ENCODE measurements at places on chromosomes 11 and 22. TPM values are rescaled to one million over a fixed set of nuclear protein-coding genes. Genes with fewer than 3 reads are reported as not detected.

OR10A5 gene
- total RNA-seq: not detected

DNA sequence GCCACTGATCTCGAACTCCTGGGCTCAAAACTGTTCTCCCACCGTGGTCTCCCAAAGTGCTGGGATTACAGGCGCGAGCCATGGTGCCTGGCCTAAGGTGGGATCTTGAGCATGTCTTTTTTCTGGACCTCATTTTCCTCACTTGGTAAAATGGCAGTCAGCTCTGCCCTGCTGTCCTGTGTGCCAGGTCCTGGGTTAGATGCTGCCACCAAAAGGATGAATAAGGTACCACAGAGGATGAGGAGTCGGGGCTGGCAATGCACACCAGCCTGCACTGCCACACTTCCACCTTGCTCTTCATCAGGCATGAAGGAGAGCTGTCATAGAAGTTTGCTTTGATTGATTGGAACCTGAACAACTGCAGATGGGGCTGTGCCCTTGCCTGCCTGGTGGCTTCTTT, 32.3 kb downstream of the ACO2 start:
- no peaks in the 10 kb centered on the region for H3K27me3 ChIP-seq
- H3K4me3 ChIP-seq: no peak overlapping the region
- no peak for DNase-seq
- H3K4me1 ChIP-seq: no peaks in the 10 kb centered on the region
- no peak overlapping the region for H3K27ac ChIP-seq
- peaks cover 51% of the 10 kb centered on the region for H3K36me3 ChIP-seq

DNA sequence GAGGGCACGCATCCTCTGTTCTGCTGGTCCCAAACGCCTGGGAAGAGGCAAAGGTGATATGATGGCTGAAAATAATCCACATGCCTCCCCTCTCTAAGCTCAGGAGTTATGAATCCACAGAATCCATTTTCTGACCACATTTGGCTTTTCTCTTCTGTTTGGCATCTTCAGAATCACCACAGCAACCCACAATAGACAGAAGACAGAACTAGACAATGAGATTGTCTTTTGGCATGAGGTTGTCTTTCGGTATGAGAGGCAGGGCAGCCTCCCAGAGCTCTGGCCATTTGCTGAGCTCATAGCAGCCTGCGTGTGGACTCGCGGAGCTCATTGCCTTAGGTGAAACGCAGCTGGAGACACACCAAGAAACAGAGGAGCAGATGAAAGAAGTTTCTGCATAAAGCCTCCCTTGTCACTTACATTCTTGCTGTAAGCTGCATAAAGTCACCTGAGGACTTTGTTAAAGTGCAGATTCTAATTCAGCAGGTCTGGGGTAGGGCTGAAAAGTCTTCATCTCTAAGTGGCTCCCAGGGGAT, 868.0 kb downstream of the NTM start:
- H3K4me3 ChIP-seq: no peak overlapping the region
- no peaks in the 10 kb centered on the region for H3K36me3 ChIP-seq
- H3K27me3 ChIP-seq: peaks cover 2% of the 10 kb centered on the region
- no peak overlapping the region for H3K27ac ChIP-seq
- no peaks in the 10 kb centered on the region for H3K4me1 ChIP-seq

- DNase-seq: no peak
- H3K4me1 ChIP-seq: peaks cover 16% of the 10 kb centered on the region
- H3K36me3 ChIP-seq: peaks cover 5% of the 10 kb centered on the region
- no peak overlapping the region for H3K4me3 ChIP-seq
- H3K27ac ChIP-seq: no peak overlapping the region
- H3K27me3 ChIP-seq: peaks cover 30% of the 10 kb centered on the region
Measured at GRCh38 chr11:371716-372590, 2.7 kb downstream of the B4GALNT4 start.

DNA sequence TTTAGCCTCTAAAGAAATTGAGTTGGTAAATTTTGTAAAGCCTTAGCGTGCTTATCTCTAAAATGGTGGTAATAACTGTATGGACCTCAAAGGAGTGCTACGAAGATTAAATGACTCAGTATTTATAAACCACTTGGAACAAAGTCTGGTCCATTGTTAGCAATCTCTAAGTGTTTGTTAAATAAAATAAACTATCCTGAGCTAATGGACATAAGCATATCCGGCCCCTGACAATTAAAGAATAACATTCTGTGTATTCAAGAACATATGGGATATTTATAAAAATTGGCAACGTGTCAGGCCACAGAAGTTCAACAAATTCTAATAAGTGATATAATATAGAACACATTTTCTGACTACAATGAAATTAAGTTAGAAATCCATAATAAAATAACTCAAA, 71.0 kb downstream of the MYEOV start:
- peaks cover 2% of the 10 kb centered on the region for H3K4me1 ChIP-seq
- no peak overlapping the region for H3K4me3 ChIP-seq
- H3K27me3 ChIP-seq: no peaks in the 10 kb centered on the region

Measured in muscle of leg (tissue), 16 donors.